HS-27A (cell line): ENCODE measurements at places on chromosomes 4 and X.

- DNase-seq: no peak
Observed at GRCh38 chr4:99100876-99101275, 12.3 kb upstream of the ADH5 start.

GRCh38 chrX:2136848-2137247 is 363.9 kb downstream of the DHRSX start:
- no peak for DNase-seq

- DNase-seq: no peak
Observed at GRCh38 chr4:26384380-26385057, 63.7 kb downstream of the RBPJ start.

GRCh38 chrX:153708415-153708814 is 15.8 kb downstream of the BCAP31 start:
- DNase-seq: no peak

- DNase-seq: no peak
Observed at GRCh38 chr4:119549639-119550038, 79.0 kb downstream of the PDE5A start.
